ENCODE measurements at places on chromosomes 4 and X.

- DNase-seq = peak; percentile 6
Observed at GRCh38 chrX:42047886-42048285, 124.5 kb upstream of the CASK start.

- no peak for DNase-seq
Observed at GRCh38 chrX:20456971-20457370, 190.3 kb upstream of the RPS6KA3 start.

DNA sequence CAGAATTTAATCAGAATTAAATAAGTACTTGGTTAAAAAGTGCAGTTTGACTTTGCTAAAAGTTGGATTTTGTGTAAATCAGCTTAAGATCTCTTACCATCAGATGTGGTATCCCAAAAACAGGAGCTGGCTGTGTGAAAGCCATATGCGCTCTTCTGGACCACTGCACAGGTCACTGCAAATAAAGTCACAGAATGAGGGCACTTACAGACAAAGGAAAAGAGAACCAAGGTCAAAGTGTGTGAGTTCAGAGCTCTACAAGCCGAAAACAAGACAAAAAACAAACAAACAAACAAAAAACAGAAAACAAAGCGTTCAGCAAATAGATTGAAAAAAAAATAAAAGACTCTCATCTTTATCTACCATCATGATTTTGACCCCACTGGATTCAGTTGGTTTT, 6.4 kb downstream of the DYNLT3 start:
- no peak for DNase-seq

DNA sequence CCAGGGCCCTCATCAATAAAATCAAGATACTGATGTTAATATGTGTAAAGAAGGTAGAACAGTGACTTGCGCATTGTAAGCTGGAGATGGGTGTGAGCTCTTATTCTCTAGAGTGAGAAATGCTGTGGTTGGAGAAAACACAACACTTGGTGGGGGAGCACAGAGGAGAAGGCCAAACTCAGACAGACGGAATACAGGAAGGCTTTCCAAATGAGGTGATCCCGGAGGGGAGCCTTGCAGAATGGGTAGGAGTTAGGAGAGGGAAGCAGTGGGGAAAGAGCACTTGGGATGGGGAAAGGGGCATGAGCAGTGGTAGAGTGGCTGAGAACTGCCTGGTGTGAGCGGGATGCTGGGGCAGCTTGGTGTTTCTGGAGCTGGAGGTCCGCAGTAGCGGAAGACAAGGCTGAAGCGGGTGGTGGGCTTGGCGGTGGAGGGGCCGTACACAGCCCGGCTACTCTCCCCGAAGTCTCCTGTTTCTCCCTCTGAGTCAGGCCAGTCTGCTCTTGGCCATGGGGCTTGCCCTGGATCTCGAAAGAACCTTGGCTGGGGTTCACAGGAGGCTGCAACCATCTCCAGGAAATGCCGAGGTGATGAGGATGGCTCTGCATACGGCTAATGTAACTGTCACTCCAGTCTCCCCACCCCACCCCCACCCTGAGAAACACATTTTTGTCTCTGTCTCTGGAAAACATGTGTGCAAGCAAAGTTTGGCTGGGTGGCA, 11.3 kb upstream of the PLAC1 start:
- DNase-seq = no peak

- DNase-seq = no peak
Observed at GRCh38 chrX:87409113-87409841, 108.3 kb upstream of the KLHL4 start.

- no peak for DNase-seq
Observed at GRCh38 chrX:155052738-155053498, 18.0 kb downstream of the CMC4 start.

GRCh38 chrX:77900688-77901087, 1.4 kb downstream of the COX7B start:
- DNase-seq = no peak

DNA sequence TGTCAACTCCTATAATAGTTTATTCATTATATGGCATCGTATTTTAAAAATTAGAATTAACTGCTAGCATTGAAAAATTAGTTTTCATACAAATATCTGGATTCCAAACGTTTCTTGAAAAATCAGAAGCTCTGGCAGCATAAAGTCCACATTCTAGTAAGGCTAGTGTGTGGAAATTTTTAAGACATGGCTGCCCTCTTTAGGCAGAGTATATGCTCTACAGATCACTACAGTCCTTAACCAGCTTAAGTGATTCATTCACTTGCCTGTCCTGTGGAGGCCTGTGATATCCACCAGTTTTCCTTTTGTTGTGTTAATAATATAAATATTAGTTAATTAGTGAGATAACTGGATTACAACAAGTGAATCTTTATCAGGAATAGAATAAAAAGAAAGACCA, 287.2 kb downstream of the OPHN1 start:
- DNase-seq = peak; percentile 2

DNA sequence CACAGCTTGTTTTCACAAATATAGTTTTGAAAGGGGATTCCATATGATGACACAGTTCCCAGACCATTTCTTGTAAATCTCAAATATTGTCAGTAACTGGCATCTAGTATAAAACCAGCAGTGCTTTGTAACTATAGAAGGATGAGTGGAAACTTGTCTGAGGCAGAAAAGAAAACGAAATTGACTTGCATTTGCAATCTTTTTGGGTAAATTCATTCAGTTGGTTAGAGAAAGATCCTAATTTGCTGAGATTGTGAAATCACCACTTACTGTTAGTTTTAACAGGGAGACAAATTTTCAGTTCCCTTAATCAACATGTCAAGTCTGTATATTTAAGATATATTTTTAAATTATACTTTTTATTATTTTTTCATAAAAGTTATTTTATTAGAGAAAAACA, 71.5 kb upstream of the VEGFC start:
- no peak for DNase-seq

DNA sequence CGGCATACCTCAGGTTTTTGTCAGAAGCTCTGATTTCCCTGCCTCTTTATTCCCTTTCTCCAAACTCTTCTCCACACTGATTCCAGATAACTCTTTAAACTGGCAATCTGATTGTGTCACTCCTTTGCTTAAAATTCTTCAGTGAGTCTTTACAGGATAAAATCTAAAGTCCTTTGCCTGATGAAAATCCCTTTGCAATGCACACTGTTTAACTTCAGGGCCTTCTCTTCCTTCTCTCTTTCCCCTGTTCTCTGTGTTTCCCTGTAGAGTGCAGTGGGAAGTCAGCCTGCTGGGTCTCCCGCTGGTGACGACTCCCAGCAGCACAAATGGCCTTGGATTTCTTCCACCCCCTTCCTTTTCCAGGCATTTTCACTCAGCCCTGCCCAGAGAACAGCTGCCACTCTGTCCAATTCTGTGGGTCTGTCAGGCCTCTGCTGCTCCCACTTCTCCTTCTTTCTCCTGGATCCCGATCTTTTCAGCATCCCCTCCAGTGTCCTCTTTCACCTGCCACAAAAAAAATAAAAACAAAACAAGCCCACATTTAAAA, 189.9 kb upstream of the NWD2 start:
- DNase-seq = no peak

GRCh38 chrX:15860921-15861320, 6.3 kb upstream of the AP1S2 start:
- no peak for DNase-seq

GRCh38 chr4:103075435-103075893, 1.1 kb downstream of the SLC9B2 start:
- DNase-seq = no peak

GRCh38 chr4:41067369-41067768, 147.0 kb downstream of the APBB2 start:
- no peak for DNase-seq

DNA sequence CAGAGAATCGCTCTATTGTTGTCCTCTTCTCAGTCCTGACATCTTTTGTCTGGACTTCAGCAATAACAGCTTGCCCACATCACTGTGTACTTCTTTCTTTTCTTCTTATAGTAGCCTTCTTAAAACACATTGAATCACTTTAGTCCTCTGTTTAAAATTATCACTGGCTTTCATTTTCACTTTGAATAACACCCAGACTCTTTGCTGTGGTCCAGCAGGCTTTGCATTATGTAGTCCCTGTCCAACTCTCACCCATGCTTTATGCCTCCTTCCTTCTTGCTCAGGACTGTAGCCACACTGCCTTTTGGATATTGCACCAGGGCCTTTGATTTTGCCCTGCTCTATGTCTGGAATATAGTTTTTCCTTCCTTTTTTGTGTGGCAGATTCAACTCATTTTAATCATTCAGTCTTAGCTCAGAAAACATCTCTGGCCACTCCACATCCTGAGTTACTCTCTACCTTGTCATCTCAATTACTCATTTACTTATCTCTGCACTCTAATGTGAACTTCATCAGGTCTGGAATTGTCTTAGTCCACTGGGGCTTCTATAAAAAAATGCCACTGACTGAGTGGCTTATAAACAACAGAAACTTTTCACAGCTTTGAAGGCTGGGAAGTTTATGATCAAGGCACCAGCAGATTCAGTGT, 168.2 kb downstream of the C4orf33 start:
- no peak for DNase-seq

DNA sequence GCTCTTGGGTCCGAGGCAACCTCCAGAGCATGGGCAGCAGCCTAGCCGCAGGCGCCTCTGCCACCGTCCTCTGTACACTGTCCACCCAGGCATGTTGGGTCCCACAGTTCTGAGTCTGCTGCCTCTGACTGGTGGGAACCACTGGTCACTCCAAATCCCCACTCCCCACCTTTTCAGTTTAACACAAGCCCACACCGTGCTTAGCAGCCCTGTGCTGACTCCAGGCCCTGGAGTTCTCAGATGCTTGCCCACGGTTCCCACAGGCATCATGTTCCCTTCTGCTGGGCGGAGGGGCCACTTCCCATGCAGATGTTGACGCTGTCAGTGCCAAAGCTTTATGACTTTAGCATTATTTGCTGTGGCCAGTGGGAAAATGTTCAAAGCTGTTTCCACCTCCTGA, 104.5 kb downstream of the SCD5 start:
- DNase-seq = no peak

DNA sequence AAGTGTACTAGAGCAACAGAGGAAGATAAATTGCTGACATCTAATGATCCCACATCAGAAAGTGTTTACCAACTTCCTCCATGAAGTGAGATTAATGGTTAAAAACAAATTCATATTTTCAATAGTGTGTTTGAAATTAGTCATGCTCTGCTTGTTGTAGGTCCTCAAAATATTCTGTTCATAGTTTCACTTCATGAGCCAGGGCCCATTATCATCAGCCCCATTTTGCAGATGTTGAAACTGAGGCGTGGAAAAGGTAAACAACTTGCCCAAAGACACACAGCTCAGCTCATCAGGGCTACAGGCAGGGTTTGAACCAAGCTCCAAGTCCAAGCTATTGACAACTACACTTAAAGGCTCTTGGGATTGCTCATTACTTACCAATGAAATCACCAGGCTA, 103.5 kb upstream of the PPARGC1A start:
- DNase-seq = no peak

DNA sequence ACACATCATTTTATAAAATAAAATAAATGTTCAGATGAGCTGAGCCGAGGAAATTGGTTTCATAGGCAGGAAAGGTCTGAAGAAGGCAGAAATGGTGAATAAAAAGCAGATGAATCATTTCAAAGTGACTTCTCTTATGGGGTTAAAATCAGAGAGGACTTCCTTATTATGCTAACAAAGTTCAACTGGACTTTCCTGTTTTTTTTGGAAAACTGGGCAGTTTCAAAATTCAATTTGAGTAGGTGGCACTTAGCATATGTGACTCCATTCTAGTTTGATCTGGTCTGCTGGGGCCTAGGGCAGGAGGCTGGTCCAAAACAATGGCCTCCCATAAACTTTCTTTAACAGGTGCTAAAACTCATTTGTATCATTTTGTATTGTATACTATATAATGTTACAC, 1794.9 kb upstream of the TENM3 start:
- no peak for DNase-seq

DNA sequence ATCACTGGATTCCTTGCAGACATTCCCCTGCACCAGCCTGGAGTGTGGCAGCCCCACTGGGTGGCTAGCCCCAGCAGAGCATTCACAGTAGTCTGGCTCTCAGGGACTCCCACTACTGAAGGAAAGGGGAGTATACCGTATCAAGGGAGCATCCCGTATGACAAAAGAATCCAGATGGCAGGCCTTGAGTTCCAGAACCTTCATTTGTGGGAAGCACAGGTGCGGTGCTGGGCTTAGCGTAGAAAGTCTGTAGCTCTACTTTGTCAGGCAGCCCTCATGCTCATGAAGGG, 79.6 kb downstream of the CENPC start:
- no peak for DNase-seq

GRCh38 chrX:40700640-40701342, 34.6 kb downstream of the MED14 start:
- DNase-seq = no peak

DNA sequence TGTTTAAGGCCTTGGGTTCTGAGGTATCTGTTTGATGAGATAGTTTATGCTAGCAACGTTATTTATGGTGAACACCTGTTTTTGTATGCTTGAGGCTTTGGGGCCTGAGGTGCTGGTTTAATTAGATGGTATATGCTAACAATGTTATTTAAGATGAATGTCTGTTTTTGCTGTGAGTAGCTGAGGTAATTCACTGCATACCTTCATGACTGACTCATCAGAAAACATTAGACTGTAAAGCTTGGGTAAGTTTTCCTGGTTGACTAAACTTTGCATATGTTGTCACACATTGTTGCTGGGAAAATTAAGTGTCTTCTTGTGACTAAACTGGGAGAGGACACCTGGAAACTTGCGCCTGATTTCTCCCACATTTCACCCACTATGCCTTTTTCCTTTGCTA, 1026.6 kb downstream of the RAPGEF2 start:
- no peak for DNase-seq

DNA sequence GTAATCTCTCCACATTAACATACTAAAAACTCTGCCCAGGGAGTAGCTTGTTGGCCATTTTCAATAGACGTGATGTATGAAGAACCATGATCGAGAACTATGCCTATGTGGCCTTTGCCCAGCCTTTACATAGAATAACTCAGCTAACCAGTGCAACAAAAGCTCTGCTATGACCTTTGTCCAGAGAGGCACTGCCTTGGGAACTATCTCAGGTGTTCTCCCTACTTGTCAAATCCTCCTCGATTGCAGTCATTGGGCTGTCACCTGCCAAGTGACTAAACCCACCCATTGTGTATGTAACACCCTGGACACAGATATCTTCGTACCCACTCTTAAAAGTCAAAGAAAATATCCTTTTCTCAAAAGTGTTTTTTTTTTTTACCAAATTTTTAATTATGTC, 610.3 kb upstream of the GALNTL6 start:
- no peak for DNase-seq

GRCh38 chrX:132367984-132368383, 120.9 kb downstream of the MBNL3 start:
- no peak for DNase-seq

- no peak for DNase-seq
Observed at GRCh38 chr4:6876440-6876839, 33.2 kb upstream of the TBC1D14 start.

- DNase-seq = no peak
Observed at GRCh38 chrX:10952619-10953018, 158.5 kb upstream of the HCCS start.

DNA sequence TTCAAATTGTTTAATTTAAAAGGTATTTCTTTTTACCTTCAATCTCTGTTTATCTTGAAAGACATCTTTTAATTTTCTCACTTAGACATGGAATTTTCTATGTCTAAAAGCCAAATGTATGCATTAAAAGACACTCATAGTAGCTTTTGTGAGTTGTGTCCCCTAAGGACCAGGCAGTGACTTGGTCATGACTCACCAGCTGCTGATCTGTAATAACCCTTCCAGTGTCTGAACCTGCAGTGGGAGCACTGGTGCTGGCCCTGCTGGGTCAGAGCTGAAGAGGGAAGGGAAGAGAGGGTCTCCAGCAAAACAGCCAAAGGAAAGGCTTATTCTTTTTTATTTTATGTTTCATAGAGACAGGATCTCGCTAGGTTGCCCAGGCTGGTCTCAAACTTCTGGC, 31.1 kb upstream of the SH3D19 start:
- no peak for DNase-seq
